ENCODE measurements at places on chromosomes 1 and 21.

- DNase-seq: no peak
Observed at GRCh38 chr1:224404916-224405603, 29.5 kb downstream of the WDR26 start.

DNA sequence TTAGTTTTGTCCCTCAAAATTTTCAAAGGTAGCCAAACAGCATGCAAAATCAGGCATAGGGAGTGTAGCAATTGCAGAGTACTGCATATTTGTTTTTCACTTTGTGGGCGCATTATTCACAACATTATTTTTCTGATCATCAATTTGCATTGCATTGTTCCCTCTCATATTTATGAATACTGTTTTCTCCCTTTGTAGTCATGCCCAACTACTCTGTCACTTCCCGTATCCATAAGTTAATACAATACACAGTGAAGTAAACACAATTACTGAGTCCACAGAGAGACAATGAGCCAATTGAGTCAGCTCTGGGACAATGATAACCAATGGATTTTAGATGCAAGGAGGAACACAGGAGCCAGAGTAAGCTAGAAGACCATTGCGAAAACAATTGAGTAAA, 944.0 kb upstream of the ADGRL4 start:
- no peak for DNase-seq

DNA sequence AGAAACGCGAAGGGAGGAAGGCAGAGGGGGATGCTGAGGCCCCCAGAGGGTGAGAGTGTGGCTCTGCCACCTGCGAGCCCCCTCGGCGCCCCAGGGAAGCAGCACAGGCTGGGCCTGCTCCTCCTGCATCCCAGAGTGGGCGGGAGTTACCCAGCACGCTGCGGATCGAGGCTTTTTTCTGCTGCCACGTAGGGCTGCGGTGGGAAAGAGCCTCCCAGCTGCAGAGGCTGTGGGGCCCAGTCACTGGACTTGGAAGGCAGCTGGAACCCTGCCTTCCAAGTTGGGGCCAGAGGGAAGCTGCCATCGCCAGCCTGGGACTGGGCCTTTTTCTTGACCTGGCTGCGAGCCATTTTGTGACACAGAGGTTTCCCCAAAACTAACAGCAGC, 2.3 kb upstream of the GRIK3 start:
- DNase-seq: no peak

- no peak for DNase-seq
Observed at GRCh38 chr1:152162792-152163463, 3.9 kb upstream of the RPTN start.

DNA sequence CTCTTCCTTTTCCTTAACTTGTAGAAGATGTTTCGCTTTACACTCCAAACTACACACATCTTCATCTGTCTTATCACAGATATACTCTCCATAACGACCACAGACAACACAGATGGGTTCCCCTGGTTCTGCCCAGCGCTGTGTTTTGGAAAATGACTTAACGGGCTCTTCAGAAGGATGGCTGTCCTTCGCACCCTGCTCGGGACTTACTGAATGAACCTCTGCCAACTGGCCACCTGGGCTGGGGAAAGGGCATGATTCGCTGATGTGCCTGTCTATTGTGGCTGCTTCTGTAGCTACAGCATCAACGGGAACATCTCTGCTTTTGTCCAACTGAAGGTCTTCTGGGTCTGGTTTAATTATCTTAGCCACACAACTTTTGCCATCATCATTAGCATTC, 3.4 kb downstream of the DDX59 start:
- no peak for DNase-seq

DNA sequence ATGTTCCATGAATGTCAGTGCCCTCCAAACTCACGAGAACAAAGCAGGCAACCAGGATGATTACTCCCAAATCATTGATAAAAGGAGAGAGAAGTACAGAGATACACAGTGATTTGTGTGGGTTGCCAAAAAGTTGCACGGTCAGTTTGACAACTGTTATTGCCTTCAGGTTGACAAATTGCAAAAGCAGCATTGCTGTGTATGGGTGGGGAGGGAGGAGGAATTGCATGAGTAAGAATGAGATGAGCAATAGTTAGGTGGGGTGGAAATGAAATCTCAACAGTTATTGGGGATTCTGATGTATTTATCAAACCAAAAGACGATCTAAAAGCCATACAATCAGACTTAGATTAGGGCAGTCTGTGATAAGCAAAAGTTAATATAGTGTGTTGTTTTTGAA, 93.7 kb downstream of the NTMT2 start:
- DNase-seq: no peak

GRCh38 chr1:18646786-18647410, 16.3 kb downstream of the PAX7 start:
- no peak for DNase-seq

DNA sequence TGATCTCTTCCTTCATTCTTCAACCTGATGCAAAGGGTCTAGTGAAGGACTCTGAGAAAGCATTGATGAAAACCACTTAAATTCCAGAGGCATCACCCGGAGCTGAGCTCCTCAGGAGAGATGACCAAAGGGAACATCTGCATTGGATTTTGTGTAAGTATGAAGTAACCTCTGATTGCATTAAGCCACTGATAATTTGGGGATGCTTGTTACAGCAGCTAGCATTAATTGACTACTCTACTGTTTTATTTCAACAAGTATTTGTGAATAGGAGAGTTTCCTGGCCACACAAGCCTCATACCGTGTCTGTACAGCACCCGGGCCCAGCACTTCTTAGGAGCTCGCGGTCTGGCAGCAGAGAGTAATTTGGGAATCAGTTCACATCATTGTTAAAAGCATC, 250.7 kb upstream of the POU3F1 start:
- no peak for DNase-seq

DNA sequence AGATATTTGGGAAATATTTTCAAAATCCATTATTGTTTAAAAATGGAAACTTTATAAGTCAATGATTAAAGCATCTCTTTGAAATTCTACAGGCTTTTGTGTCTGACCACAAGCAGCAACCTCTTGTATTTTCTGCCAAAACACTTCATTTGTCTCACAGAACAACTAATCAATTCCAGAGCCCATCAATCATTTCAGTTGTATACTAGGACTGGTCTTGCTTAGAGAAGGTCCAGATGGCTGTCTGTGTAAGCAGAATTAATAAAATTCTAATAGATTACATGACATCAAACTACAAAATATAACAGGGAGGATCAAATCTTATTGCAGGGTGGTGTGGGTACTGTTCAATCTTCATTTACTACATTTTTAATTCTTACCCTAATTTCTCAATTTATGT, 76.4 kb downstream of the ACBD6 start:
- no peak for DNase-seq

- DNase-seq: no peak
Observed at GRCh38 chr1:75273110-75273509, 138.9 kb downstream of the LHX8 start.

GRCh38 chr1:215517441-215517891, 49.6 kb upstream of the KCTD3 start:
- no peak for DNase-seq

DNA sequence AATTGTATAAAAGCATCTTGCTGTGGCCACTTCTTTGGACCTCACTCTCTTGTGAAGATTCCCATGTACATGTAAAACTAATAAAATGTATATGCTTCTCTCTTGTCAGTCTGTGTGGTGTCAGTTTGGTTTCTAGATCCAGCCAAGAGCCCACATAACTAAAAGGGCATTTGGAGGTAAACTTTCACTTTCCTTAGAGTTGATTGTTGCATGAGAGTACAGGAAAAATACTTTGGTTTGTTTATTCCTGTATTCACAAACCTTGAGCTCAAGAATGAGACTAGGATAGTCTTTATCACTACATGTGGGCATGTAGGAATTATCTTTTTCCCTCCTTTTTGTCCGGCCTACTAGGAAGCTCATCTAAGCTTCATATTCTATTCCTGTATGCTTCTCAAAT, 50.9 kb downstream of the KCTD3 start:
- no peak for DNase-seq

DNA sequence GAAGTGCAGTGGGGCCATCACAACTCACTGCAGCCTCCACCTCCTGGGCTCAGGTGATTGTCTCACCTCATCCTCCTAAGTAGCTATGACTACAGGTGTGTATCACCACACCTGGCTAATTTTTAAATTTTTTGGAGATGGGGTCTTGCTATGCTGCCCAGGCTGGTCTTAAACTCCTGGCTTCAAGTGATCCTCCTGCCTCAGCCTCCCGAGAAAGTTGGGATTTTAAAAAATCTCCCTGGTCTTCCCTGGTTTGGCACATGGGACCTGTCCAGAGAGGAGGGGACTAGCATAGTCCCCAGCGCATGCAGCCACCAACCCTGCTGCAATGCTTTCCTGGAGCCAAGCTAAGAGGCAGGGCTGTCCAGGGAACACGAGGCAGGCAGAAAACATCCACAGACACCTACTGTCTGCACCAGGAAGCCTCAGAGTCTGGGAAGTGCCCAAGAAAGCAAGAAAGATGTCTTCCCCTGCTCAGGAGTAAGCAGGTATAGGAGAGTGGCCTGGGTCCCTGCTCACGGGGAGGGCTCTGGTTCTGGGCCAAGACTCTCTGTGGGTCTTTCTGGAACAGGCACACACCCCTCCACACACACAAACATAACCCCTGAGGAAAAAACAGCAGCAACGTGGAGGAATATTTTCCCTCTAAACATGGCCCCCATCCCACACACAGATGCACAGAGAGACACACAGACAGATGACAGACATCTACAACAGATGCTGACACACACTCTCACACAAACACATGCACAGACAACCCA, 30.8 kb downstream of the ECE1 start:
- no peak for DNase-seq

DNA sequence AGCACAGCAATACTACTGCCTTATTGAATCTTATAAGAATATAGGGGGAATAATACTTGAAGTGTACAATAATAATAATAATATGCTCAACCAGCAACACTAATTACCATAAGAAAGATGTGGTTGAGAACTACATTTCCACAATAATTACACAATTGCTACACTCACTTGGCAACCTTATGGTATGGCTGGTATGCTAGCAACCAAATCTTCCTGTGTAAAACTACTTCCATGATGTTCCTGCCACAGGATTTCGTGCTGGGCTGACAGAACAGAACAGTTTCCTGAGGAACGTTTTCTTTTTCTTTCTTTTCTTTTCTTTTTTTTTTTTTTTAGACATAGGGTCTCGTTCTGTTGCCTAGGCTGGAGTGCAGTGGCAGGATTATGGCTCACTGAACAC, 50.6 kb downstream of the KIF26B start:
- no peak for DNase-seq

DNA sequence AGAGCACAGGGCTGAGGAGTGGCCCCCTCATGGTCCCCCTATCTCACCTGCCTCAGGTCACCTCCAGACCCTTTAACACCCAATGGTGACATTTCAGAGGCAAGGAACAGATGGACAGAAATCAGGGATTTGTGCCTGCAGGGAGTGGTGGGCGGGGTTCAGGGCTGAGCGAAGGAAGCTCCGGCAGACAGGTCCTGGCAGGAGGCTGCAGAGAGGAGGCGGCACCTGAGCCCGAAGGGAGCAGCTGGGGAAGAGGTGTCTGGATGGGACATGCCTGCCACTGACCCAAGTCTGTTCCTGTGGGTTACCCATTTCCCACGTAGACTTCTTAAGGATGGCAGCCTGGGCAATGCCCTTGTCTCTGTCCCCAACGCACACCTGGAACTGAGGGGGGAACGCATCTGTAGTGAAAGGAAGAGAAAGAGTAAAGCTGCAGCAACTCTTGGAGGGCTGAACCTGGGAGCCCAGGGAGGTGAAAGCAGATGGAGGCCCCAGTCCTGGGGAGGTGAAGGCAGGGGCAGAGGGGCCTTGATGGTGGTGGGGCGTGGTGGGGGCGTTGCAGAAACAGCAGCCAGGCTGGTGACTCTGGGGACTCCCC, 61.6 kb upstream of the ADARB1 start:
- no peak for DNase-seq

DNA sequence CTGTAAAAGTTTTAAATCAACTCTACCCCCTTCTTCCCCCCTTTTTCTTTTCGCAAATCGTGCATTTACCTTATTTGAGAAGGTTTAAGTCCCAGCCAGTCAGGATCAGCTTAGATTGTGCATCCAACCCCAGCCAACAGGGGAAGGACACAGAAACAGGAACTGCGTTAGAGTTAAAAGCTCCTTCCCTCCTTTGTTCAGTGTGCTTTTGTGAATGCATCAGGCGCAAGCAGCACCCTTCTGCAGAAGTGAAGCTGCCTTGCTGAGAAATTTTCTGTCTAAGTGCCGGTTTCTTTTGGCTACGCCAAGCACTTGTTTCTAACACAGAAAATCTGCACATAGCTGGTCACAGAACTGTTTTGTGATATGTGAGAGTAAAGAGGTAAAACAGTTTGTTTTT, 56.2 kb upstream of the PRRC2C start:
- no peak for DNase-seq

- DNase-seq: no peak
Observed at GRCh38 chr1:41492341-41492848, 7.9 kb upstream of the EDN2 start.

DNA sequence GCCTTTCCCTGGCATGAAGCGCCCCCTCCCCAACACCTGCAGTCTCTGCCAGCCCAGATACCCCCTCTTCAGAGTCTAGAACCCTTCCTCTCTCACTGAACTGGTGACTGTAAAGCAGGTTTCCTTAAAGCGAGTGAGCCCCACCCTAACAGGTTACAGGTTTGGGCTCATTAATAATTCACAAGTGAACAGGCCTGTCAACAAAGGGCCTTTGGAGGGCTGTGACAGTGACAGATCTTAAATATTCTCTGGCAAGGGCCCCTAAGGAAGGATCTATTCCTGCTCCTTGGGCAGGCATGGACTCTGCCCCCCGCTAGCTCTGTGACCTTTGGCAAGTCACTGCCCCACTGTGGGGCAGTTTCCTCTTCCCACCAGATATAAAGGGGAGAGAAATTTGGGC, 5.6 kb upstream of the TTC39A start:
- DNase-seq: no peak

DNA sequence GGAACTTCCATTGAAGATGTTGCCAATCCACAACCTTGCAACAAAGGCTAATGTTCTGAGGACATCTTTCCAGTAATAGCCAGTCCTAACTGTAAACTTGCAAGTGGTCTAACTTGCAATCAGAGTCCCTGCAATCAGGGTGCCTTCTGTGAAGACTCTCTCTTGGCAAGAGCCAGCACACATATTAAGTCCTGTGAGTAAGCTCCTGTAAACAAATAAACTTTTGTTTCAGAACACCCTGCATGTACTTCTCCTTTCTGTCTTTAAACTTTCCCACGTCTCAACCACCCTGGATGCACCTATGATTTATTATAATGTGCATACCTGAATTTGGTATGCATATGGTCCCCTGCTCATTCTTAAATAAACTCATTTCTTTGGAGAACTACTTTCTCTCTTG, 9.1 kb downstream of the GBP7 start:
- no peak for DNase-seq

GRCh38 chr1:17437580-17438317, 1.7 kb downstream of the RCC2 start:
- DNase-seq: peak; percentile 62
